ENCODE measurements at places on chromosomes 12 and 14.

DNA sequence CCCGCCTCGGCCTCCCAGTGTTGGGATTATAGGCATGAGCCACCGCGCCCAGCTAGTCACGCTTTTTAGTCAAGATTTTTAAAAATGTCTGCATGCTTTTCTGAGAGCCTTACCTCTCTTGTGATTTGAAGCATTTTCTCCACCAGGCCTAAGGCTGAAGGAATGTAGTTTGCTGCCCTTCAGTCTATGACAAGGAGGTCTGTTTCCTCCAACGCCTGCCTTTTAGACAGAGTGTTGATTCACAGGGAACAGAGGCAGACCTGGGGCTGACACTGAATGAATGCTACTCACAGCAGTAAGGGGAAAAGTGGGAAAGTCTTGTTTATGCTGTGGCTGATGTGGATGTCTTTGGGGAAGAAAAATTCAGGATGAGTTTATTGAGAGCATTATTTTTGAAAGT is 27.2 kb upstream of the MDM2 start:
- DNase-seq = no peak

DNA sequence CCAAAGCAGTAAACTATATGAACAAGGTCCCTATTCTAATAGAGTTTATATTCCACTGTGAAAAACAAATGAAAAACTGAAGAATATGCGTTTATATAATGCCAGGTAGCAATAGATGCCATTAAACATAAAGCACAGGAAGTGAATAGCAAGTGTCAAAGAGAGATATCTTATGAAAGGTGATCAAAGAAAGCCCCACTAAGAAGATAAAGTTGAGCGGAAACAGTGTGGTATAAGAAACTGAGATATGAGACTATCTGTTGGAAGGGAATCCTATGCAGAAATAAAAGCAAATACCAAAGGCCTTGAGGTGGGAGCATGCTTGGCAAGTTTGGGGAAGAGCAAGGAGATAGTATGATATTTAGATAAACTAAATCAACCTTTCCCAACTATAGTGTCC is 123.1 kb upstream of the FAR2 start:
- no peak for DNase-seq

- no peak for DNase-seq
These were observed 56.2 kb downstream of the FNTB start for GRCh38 chr14:65042731-65043372.

- DNase-seq = no peak
These were observed 126.6 kb downstream of the PPM1H start for GRCh38 chr12:62808166-62808879.

All from left cardiac atrium (tissue), 4 donors.